ENCODE measurements at places on chromosomes 4 and X. TPM values are rescaled to one million over a fixed set of nuclear protein-coding genes. Genes with fewer than 3 reads are reported as not detected.

Gene ERCC6L
- total RNA-seq = 13.0 TPM

Gene FAM9C
- total RNA-seq = not detected

Gene IL2RG
- not detected for total RNA-seq

DNA sequence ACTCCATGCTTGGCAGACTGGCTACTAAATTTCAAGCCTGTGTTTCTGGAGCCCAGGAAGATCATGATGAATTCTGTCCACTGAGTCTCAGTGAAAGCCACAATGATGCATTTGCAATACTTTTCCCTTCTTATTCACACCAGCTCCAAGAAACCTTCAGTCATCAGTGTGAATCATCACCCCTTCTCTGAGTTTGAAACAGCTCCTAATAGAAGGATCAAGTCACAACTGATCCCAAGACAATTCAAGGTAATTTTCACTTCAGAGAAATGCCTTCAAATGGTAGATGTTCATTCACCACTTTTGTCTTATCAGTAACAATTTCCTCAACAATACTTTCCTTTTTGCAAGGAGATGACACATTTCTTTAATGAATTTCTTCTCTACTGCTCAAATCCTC, 257.4 kb downstream of the NLGN4X start:
- H3K4me3 ChIP-seq = no peak overlapping the region
- no peak for DNase-seq
- no peaks in the 10 kb centered on the region for H3K27me3 ChIP-seq
- H3K27ac ChIP-seq = no peak overlapping the region
- no peaks in the 10 kb centered on the region for H3K36me3 ChIP-seq

DNA sequence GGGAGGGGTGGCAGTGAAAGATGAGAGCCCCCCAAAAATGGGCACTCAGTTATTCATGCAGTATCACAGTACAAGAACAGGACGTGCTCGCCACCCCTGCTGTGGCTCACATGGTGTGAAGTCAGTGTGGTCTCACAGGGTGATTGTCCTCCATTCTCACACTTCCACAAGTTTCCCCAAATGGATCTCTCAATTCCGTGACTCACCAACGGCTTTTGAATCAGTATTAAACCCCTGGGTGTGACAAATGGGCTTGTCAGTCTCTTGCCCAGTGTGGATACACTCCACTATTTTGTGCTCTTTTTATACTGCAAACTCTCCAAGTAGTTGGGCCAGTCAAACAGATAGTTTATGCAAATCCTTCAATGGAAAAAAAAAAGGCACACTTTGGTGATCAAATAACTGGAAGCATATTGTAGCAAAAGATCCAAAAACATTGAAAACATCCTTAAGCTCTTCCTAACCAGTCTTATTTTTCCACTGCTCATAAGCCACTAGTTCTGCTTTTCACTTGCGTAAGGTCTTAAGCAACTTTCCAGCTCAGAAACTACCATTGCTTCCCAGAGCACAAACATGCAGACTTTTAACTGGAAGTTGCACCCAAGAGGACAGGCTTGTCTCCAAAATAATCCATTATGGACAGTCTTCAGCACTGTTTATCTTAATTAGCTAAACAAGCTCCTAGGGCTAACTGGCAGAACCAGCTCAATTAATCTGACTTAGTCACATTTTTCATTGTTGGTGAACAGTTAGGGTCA, 365.7 kb downstream of the PPP3CA start:
- no peak overlapping the region for H3K4me3 ChIP-seq
- H3K4me1 ChIP-seq = peaks cover 6% of the 10 kb centered on the region
- no peak for DNase-seq
- no peaks in the 10 kb centered on the region for H3K36me3 ChIP-seq
- no peaks in the 10 kb centered on the region for H3K27me3 ChIP-seq

DNA sequence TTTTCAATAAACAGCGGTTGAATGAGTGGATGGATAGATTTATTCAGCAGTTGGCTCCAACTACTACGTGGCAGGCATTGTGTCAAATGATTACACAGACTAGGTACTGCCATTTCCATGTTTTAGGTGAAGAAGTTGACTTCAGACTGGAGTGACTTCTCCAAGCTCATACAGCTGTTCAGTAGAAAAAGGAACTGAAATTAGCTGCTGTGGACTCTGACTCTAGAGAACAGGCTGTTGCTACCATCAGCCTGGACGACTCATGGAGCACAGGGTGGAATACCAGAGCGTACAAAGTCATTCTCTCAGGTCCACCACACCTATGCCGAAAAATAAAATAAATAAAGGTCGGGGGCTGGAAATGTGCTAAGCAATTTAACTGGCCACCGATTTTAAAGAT, 45.3 kb downstream of the TENM3 start:
- no peaks in the 10 kb centered on the region for H3K36me3 ChIP-seq
- H3K4me1 ChIP-seq = no peaks in the 10 kb centered on the region
- no peaks in the 10 kb centered on the region for H3K27me3 ChIP-seq
- H3K4me3 ChIP-seq = no peak overlapping the region
- H3K27ac ChIP-seq = no peak overlapping the region

DNA sequence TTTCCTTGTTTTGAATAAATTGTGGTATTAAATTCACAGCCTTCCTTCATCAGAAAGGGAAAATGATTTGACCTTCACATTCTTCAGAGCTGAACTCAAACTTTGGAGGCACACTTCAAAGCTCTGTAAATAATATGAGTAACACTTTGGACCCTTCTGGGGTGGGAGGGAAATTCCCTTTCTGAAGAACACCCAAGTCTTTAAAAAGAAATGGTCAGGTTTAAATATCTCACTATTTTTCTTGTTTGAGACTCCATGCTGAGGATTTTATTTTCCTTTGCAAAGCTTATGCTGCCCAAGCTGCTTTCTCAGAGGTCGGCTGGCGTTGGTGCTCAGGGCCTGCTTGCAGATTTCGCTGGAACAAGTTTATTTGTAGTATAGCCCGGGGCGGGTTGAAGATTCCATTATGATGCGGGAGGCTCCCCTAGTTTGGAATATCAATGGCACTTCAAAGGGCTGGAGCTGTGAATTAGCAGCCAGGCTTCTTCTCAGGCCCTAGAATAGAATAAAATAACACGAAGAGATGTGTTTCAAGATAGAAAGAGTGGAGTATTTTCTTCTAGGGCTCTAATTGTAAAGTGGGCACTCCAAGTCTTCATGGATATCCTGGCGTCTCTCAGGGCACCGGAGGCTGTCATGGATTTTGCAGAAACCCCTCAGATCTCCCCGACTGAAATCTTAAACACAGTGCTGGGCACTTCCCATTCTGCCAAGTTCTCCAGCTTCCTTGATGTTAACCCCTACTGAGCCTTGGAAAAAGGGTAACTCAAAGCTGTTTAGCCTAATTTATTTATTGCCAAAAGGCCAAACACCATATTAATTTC, 315.6 kb downstream of the GPAT3 start:
- H3K4me3 ChIP-seq = no peak overlapping the region
- no peaks in the 10 kb centered on the region for H3K27me3 ChIP-seq
- peaks cover 42% of the 10 kb centered on the region for H3K4me1 ChIP-seq
- peak overlapping the region; percentile 45 for H3K27ac ChIP-seq

- no peaks in the 10 kb centered on the region for H3K27me3 ChIP-seq
- DNase-seq = peak; percentile 53
- peaks cover 20% of the 10 kb centered on the region for H3K4me1 ChIP-seq
- H3K27ac ChIP-seq = peak within 1 kb of the TSS; percentile 88
- no peaks in the 10 kb centered on the region for H3K36me3 ChIP-seq
These were observed at the start of gene TMEM131L for GRCh38 chr4:153466081-153466948. Gene TMEM131L, plus strand, starts transcription at chr4:153466360. Its CDS starts 38 bp downstream, at chr4:153466398.

- no peak for DNase-seq
- peaks cover 6% of the 10 kb centered on the region for H3K4me1 ChIP-seq
- H3K4me3 ChIP-seq = no peak overlapping the region
- no peaks in the 10 kb centered on the region for H3K27me3 ChIP-seq
- H3K36me3 ChIP-seq = no peaks in the 10 kb centered on the region
These were observed 115.5 kb upstream of the MYOZ2 start for GRCh38 chr4:119020158-119020557.

Gene CT47B1
- total RNA-seq = not detected

DNA sequence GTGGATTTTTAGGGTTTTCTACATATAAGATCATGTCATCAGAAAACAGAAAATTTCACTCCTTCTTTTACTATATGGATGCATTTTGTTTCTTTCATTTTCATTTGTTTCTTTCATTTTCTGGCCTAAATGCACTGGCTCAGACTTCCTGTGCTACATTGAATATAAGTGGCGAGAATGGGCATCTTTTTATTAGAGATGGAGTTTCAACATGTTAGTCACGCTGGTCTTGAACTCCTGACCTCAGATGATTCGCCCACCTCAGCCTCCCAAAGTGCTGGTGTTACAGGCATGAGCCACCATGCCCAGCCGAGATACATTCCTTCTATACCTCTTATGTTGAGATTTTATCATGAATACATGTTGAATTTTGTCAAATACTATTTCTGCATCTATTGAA, 61.8 kb downstream of the BRWD3 start:
- DNase-seq = no peak
- H3K4me3 ChIP-seq = no peak overlapping the region
- H3K27me3 ChIP-seq = no peaks in the 10 kb centered on the region
- H3K36me3 ChIP-seq = peaks cover 10% of the 10 kb centered on the region
- no peak overlapping the region for H3K27ac ChIP-seq

- peaks cover 67% of the 10 kb centered on the region for H3K36me3 ChIP-seq
- H3K27me3 ChIP-seq = no peaks in the 10 kb centered on the region
- peak overlapping the region; percentile 98 for H3K27ac ChIP-seq
- H3K4me3 ChIP-seq = peak overlapping the region; percentile 87
These were observed 568.1 kb upstream of the DIPK2B start for GRCh38 chrX:45768666-45769236.

GRCh38 chrX:72306851-72307645, 1.3 kb upstream of the CITED1 start:
- H3K4me3 ChIP-seq = peak overlapping the region; percentile 71
- H3K27ac ChIP-seq = no peak overlapping the region

GRCh38 chrX:22057667-22058066, 25.5 kb downstream of the PHEX start:
- no peaks in the 10 kb centered on the region for H3K36me3 ChIP-seq
- no peak overlapping the region for H3K27ac ChIP-seq
- DNase-seq = no peak
- H3K4me1 ChIP-seq = peaks cover 25% of the 10 kb centered on the region
- H3K27me3 ChIP-seq = no peaks in the 10 kb centered on the region
- no peak overlapping the region for H3K4me3 ChIP-seq

DNA sequence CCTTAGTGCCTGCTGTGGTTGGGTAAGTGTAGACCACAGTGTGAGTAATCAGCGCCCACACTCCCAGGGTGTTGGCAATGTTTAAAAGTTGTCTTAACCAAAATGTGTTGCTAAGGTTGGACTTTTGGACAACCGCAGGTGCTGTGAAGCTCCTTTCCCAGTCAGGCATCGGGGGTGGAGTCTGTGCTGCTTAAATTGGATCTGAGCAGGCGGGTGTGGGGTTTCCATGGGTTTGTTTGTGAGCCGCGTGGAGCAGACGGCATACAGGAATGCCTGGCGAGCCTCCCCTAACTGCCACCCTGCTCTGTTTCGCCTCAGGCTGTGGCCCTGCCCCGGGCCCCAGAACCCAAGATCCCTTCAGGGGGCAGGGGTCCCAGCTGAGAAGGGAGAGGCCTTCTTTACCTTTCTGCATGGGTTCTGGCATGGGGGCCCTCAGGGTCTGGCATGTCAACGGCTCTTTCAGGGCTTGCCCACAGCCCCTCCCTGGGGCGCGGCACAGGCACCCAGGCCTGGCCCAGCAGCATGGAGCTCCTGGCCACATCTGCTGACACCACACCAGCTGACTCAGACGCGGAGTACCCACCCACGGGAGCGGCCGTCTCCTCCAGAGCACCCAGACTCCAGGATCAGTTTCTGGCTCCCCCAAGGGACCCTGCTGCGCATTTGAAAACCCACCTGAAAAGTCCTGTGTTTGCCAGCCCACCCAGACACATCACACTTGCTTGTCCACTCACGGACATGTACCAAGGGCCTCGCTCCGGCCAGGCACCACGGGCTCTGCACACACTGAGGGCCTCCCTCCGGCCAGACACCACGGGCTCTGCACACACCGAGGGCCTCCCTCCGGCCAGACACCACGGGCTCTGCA, 5.1 kb upstream of the SPON2 start:
- H3K4me1 ChIP-seq = peaks cover 5% of the 10 kb centered on the region
- H3K4me3 ChIP-seq = no peak overlapping the region
- H3K36me3 ChIP-seq = no peaks in the 10 kb centered on the region
- H3K27ac ChIP-seq = no peak overlapping the region
- H3K27me3 ChIP-seq = peaks cover under 1% of the 10 kb centered on the region

GRCh38 chr4:111671756-111672155, 473.5 kb upstream of the FAM241A start:
- H3K27me3 ChIP-seq = peaks cover 12% of the 10 kb centered on the region
- H3K36me3 ChIP-seq = no peaks in the 10 kb centered on the region
- DNase-seq = no peak
- no peak overlapping the region for H3K4me3 ChIP-seq
- H3K27ac ChIP-seq = no peak overlapping the region

DNA sequence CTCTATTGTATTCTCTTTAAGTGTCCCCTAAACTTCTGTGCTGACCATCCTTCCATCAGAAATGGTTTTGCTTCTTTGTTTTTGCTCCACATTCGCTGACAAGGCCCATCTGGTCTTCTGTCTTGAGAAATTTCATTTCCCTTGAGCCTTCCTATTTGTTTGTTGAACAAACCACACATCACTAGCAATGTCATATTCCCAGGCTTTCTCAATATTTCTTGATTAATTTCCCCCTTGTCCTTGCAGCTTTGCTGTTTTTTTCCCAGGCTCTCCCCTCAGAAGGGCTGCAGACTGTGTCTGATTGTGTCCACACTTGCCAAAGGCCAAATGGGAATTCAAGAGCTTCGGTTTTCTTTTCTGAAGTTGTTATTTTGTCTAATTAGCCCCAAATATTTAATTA, 158.9 kb downstream of the MID1IP1 start:
- H3K27me3 ChIP-seq = no peaks in the 10 kb centered on the region
- H3K4me3 ChIP-seq = no peak overlapping the region
- DNase-seq = no peak

DNA sequence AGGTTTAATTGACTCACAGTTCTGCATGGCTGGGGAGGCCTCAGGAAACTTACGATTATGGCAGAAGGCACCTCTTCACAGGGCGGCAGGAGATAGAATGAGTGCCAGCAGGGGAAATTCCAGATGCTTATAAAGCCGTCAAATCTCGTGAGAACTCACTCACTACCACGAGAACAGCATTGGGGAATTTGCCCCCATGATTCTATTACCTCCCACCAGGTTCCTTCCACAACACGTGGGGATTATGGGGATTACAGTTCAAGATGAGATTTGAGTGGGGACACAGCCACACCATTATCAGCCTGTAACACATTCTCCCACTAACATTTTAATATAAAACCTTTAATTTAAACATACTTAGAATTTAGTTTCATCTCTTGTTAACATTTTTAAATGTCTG, 144.7 kb upstream of the SMIM10 start:
- no peak overlapping the region for H3K27ac ChIP-seq
- no peaks in the 10 kb centered on the region for H3K27me3 ChIP-seq
- peaks cover 5% of the 10 kb centered on the region for H3K4me1 ChIP-seq
- DNase-seq = no peak
- no peaks in the 10 kb centered on the region for H3K36me3 ChIP-seq

DNA sequence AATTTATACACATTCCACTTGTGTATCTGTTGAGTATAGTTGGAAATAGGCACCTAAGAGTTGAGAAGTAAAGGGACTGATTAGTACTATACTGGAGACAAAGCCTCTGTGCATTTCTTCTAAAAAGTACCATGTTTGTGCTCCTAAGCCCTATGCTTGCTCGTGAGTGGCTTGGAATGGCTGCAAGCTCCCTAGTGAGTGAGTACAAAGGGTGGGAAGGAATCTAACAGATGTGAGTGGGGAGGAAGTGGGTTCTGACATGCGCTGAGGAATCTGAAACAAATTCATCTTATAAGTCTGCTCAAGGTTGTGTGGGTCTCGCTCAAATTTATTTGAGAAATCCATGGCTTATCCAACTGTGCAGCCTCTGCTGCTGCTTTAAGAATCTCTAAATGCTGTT, 13.3 kb downstream of the SPCS3 start:
- no peak overlapping the region for H3K4me3 ChIP-seq
- no peak overlapping the region for H3K27ac ChIP-seq
- no peaks in the 10 kb centered on the region for H3K4me1 ChIP-seq
- no peaks in the 10 kb centered on the region for H3K27me3 ChIP-seq
